ENCODE measurements at places on chromosomes 16 and 17. TPM values are rescaled to one million over a fixed set of nuclear protein-coding genes. Genes with fewer than 3 reads are reported as not detected.

NHERF2 gene
- total RNA-seq, result 26.3 TPM

- peak; percentile 94 for DNase-seq
Observed at GRCh38 chr17:7988750-7989178, 13.7 kb upstream of the GUCY2D start.

GRCh38 chr17:39196808-39197291 lies 619 bp downstream of the CACNB1 start:
- DNase-seq, result no peak

- DNase-seq, result no peak
Observed at GRCh38 chr16:25030420-25031131, 15.4 kb upstream of the ARHGAP17 start.

GRCh38 chr16:19245326-19245925 lies 40.1 kb upstream of the CLEC19A start:
- DNase-seq, result no peak

DNA sequence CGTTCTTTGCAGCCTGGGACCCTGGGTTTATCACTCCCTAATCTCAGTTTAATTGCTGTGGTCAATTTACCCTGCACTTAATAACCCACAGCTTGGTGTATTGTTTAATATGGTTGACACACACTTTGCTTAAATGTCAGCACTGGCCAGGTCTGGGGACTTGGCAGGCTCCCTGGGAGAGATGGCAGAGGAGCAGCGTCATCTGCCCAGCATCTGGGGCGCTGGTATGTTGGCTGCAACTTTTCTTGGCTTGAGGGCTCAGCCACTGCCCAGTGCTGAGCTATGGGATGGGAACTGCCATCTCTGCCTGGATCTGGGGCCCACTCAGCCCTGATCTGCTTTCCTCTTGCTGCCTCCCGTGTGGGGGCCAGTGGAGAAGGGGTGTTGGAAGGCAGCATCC lies 115.7 kb upstream of the IRX3 start:
- peak; percentile 12 for DNase-seq

All from fibroblast of the aortic adventitia (primary cell).